Esophagus muscularis mucosa (tissue), 4 donors: ENCODE measurements at places on chromosomes 1 and 21. TPM values are rescaled to one million over a fixed set of nuclear protein-coding genes. Genes with fewer than 3 reads are reported as not detected.

- H3K27me3 ChIP-seq, result no peaks in the 10 kb centered on the region
- H3K27ac ChIP-seq, result no peak overlapping the region
- no peak for DNase-seq
Measured at GRCh38 chr1:154661110-154661509, 53.1 kb upstream of the ADAR start.

- no peak for DNase-seq
- no peak overlapping the region for H3K4me3 ChIP-seq
- no peak overlapping the region for H3K27ac ChIP-seq
- H3K36me3 ChIP-seq, result no peaks in the 10 kb centered on the region
Measured at GRCh38 chr1:8065369-8065768, 39.3 kb upstream of the ERRFI1 start.

DNA sequence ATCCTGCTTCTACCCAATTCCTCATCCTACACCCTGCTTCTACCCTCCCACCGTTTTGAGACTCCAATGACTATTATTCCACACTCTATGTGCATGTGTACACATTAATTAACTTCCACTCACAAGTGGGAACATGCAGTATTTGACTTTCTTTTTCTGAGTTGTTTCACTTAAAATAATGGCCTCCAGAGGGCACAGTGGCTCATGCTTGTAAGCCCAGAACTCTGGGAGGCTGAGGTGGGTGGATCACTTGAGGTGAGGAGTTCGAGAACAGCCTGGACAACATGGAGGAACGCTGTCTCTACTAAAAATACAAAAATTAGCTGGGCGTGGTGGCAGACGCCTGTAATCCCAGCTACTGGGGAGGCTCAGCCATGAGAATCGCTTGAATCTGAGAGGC lies 464.8 kb downstream of the PTBP2 start:
- no peak overlapping the region for H3K4me3 ChIP-seq
- no peaks in the 10 kb centered on the region for H3K27me3 ChIP-seq
- DNase-seq, result no peak
- H3K36me3 ChIP-seq, result no peaks in the 10 kb centered on the region
- H3K27ac ChIP-seq, result no peak overlapping the region
- H3K4me1 ChIP-seq, result no peaks in the 10 kb centered on the region

GRCh38 chr1:60889709-60890108 lies 192.7 kb upstream of the NFIA start:
- H3K27me3 ChIP-seq, result no peaks in the 10 kb centered on the region
- H3K36me3 ChIP-seq, result no peaks in the 10 kb centered on the region
- DNase-seq, result no peak
- no peak overlapping the region for H3K4me3 ChIP-seq

GRCh38 chr1:21567241-21568005 lies 58.2 kb downstream of the ALPL start:
- no peaks in the 10 kb centered on the region for H3K36me3 ChIP-seq
- no peak overlapping the region for H3K27ac ChIP-seq
- DNase-seq, result no peak
- H3K4me1 ChIP-seq, result no peaks in the 10 kb centered on the region

Gene CENPF
- 1.2 TPM for total RNA-seq
